Breast epithelium (tissue), 4 donors: ENCODE measurements at places on chromosomes 3 and 15.

DNA sequence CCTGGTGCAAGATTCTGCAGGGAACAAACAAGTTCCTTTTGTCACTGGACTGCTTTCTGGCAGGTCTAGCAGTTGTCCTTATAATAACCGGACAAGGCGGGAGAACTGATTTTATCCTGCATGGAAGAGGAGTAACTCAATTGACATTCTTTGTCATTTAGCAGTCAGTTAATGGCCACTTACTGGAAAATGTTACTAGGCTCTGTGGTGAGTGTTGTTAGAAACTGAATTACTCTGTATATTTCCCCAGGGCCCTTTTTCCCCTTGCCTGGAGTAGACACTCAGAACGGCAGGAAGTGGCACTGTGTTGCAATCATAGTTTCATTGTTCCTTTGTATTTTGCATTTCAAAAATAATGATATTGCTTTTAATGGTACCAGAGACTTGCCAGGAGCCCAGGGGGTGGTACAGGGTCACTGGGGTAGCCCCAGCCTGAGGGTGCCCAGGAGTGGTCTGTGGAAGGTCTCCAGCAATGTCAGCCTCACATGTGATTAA is 318.6 kb upstream of the LRRFIP2 start:
- H3K36me3 ChIP-seq = no peaks in the 10 kb centered on the region
- H3K4me1 ChIP-seq = peaks cover 14% of the 10 kb centered on the region
- peak overlapping the region; percentile 84 for H3K27ac ChIP-seq
- no peaks in the 10 kb centered on the region for H3K27me3 ChIP-seq
- DNase-seq = peak; percentile 31

DNA sequence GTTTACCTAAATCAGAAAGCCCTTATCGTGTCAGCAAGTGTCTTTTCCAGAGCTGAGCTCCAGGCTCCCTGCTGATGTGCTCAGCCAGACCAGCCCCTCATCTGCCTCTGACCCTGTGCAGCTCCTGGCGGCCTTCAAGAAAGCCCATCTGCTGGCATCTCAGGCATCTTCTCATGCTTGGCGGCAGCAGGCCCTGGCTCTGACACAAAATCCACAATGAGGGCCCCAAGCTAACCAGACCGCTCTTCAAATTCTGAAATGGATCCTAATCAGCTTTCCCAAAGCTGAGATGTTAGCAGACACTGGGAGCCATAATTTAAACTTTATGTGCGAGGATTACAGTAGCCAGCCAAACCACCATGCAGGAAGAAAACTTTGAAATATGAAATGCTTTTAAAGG is 50.8 kb upstream of the CTDSPL start:
- H3K4me3 ChIP-seq = no peak overlapping the region
- H3K4me1 ChIP-seq = no peaks in the 10 kb centered on the region
- H3K36me3 ChIP-seq = no peaks in the 10 kb centered on the region
- DNase-seq = no peak
- no peaks in the 10 kb centered on the region for H3K27me3 ChIP-seq
- H3K27ac ChIP-seq = no peak overlapping the region

DNA sequence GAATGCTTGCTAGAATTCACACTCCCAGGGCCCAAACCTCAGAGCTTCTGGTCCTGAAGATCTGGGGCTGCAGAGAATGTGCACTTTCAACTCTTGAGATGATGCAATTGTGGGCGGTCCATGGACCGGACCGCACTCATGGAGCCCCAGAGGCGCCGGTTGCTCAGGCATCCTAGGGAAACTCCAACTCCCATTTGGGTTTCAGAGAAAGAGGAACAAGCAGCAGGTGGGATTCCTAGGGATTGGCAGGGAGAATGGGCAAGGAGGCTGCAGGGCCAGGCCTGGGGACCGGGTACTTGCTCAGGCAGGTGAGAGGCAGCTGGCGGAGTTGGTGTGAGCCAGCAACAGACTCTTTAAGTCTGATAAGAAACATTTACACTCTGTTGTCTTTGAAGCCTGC is 3.5 kb downstream of the NOX5 start:
- H3K4me1 ChIP-seq = no peaks in the 10 kb centered on the region
- no peak overlapping the region for H3K4me3 ChIP-seq
- no peak overlapping the region for H3K27ac ChIP-seq
- H3K27me3 ChIP-seq = no peaks in the 10 kb centered on the region
- DNase-seq = no peak
- no peaks in the 10 kb centered on the region for H3K36me3 ChIP-seq

- H3K36me3 ChIP-seq = no peaks in the 10 kb centered on the region
- H3K27ac ChIP-seq = no peak overlapping the region
- H3K27me3 ChIP-seq = no peaks in the 10 kb centered on the region
- DNase-seq = no peak
- H3K4me3 ChIP-seq = no peak overlapping the region
These were observed 82.7 kb downstream of the RARB start for GRCh38 chr3:25510797-25511196.

DNA sequence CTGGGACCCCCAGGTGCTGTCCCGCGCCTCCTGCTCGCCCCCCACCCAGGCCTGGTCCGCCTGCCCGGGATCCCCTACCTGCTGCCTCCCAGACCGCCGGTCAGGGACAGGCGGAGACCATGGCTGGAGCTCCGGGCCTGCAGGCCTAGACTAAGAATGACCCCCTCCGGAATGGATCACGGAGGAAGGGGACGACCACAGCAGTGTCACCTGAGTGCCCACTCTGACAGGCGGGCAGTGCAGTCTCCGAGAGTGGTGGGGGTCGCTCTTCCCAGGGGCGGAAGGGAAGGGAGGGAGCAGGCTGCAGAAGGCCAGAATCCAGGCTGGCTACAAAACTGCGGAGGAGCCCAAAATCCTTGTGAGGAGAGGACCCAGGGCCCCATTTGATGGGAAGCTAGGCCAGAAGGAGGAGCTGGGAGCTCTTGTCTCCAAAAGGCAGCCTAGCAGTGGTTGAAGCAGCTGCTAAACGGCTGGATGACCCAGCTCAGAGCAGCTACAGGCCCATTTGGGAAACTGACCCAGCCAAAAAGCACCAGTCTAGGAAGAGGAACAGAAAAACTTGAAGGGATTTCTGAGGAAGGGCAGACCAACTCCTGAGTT is 908 bp upstream of the RAB43 start:
- H3K36me3 ChIP-seq = no peaks in the 10 kb centered on the region
- H3K27ac ChIP-seq = peak overlapping the region; percentile 94
- DNase-seq = no peak

DNA sequence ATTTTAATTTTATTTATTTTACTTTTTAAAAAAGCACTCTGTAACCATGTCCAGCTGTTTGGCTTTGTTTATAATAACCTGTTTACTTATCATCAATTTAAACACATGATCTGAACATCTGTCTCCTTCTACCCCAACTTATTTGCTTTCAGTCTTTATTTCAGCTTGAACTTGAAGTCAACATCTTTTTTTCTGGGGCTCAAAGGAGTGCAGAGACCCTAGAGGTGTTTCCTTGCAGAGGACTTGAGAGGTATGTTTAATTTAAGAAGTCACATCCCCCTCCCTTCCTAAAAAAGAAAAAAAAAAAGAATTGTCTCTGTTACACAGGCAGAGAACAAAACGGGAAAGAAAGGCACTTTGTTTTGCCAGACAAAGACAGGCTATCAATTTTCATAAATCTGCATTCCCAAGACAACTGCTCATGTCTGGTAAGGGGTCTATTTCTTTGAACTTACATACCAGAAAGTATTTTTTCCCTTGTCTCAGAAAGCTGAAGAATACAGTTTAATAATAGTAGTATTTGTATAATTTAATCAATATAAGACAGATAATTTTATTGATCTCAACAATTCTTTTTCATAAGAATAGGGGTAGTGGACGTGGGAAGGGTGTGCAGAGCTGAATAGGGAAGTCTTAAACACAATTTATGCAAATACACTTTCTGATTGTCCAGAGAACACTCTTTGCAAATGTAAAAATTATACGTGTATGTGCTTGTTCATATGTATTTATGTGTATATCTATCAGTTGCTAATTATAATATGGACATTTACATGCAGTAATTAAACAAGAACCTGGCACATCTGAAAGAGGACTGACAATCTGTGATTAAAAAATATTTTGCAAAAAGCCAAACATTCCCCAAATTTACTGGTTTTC is 109.7 kb upstream of the PDZRN3 start:
- H3K4me1 ChIP-seq = no peaks in the 10 kb centered on the region
- no peak overlapping the region for H3K27ac ChIP-seq
- no peak for DNase-seq
- no peaks in the 10 kb centered on the region for H3K36me3 ChIP-seq
- H3K4me3 ChIP-seq = no peak overlapping the region
